Renal cortex interstitium (tissue), 15 donors: ENCODE measurements at places on chromosomes 2 and 18. TPM values are rescaled to one million over a fixed set of nuclear protein-coding genes. Genes with fewer than 3 reads are reported as not detected.
A peak's percentile ranks its signal among the peaks of the same experiment; 100 is the strongest.

DNA sequence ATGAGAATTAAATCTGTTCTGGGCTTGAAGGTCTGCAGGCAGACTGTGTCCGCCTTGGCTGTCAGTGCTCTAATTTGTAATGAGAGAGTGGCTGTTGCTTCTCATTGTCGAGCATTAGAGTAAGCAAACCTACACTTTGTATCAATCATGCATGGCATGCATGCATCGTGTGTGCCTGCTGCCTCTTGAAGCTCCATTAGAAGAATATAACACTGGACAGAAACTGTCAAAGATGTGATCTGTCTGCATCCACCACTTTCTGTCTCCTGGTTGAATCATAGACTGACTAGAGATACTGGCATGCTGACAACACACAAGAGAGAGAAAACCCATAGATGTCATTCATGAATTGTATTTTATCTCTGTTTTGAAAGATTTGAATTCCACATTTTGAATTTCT, 275.0 kb upstream of the NXPH2 start:
- DNase-seq = no peak

- peak; percentile 85 for DNase-seq
These were observed at the start of gene NHEJ1 for GRCh38 chr2:219160186-219161017. Gene NHEJ1 (minus strand): TSS chr2:219160815. CDS start chr2:219158362, 2,453 bp downstream.

The GPR45 gene
- not detected for polyA plus RNA-seq

The ALPG gene
- not detected for polyA plus RNA-seq

DNA sequence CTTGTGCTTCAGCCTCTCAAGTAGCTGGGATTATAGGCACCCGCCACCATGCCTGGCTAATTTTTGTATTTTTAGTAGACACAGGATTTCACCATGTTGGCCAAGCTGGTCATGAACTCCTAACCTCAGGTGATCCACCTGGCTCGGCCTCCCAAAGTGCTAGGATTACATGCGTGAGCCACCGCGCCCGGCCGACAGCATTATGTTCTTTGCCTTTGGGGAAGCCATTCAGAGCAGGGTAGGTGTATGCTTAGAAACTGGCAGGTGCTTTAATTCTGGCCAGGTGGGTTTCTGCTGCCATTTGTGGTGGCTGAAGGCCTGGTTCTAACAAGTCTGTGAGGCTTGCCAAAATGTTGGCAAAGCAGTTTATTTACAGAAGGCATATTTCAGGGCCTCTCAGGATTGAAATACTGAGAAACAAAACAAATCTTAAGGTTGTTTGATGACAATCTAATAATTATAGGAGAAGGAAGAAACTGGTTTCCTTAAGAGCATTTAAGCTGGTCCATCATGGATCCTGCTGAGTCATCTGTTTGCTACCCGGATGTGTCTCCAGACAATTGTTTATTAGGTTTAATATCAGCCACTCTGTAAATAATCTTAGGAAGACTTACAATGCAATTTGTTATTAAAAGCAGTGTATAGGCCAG, 16.0 kb downstream of the SLC20A1 start:
- no peak for DNase-seq

- DNase-seq = no peak
These were observed 102.0 kb upstream of the LRATD1 start for GRCh38 chr2:14530506-14530905.
